NCI-H1048 (cell line): ENCODE measurements at places on chromosomes 7 and 10.

- no peak for DNase-seq
These were observed 45.5 kb downstream of the NOD1 start for GRCh38 chr7:30433082-30433481.

DNA sequence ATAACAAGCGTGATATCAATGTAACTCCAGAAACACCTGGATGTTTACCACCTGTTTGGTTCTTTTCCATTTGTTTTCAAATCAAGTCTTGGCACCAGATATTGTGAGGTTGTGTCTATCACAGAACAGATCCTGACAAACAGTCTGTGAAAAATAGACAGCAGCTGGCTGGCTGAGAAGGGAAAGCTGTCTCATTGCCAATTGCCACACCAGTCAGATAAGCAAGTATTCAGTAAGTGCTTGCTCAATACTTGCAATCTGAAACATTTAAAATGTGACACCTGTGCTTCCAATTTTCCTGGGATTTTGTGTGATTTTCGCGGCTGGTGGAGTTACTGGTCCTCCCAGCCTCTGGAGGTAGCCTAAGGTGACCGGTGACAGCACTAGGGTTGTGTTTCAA lies 147.9 kb upstream of the MYO3A start:
- no peak for DNase-seq

DNA sequence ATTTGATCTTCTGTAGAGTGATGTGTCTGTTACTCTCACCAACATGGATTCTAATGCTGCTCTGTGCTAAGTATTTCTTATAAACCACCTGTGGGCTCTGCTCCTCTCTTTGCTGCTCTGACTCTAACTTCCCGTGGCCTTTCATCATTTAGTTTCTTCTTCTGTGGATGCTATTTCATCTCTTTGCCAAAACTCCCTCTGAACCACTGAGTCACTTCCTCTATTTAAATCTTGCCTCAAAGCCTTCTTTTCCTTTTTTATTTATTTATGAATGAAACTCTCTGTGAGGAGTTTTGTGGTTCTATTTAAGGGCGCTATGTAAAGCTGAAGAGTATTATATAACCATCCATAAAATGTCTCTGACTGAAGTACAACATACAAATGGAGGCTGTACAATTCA lies 538.5 kb downstream of the SUGCT start:
- DNase-seq: no peak

DNA sequence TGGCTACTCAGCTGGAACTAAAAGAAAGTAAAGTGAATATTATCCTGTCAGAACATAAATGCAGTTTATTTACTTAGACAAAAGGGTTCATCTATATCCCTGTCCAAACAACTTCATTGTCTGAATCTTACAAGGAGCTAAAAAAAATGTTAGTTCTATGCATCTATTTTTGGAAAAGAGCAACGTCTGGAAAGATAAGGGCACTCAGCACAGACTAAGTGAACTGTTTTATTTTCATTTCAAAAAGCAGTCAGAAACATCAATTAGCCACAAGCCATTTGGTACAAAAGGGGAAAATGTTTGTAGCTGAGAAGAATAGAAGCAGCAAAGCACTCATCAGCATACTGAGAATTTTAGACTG lies 245.5 kb downstream of the FOXP2 start:
- DNase-seq: no peak

- DNase-seq: no peak
These were observed 1.5 kb downstream of the PKD1L1 start for GRCh38 chr7:47946581-47947354.

DNA sequence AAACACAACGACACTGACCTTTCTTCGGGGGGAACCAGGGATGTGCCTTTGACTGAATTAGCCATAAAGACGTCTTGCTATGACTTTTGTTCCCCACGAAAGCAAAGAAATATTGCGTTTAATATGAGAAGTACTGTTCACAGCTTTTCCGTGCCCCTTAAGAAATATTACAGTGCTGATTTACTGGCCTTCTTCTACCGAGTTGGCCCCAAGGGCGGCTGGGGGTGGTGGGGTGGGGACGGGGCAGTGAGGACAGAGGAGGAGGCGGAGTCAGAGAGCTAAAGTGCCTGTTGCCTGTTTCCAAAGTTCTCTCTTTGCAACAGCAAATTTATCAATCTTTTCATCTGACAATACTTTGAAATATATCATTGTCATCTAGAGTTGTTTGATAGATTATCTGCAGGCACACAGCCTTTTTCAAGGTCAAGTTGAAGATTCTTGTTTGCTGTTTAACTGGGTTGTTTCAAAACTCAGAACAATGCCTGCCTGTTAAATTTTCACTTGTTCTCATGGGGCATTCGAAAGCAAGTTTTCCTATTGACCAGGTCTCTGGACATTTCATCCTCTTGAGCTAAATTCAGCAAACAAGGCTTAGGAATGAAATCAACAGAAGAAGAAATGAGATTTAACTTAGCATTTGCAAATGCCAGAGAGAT lies 9.0 kb downstream of the PTF1A start:
- no peak for DNase-seq

- DNase-seq: no peak
These were observed 535.1 kb upstream of the CELF2 start for GRCh38 chr10:10482613-10483012.

DNA sequence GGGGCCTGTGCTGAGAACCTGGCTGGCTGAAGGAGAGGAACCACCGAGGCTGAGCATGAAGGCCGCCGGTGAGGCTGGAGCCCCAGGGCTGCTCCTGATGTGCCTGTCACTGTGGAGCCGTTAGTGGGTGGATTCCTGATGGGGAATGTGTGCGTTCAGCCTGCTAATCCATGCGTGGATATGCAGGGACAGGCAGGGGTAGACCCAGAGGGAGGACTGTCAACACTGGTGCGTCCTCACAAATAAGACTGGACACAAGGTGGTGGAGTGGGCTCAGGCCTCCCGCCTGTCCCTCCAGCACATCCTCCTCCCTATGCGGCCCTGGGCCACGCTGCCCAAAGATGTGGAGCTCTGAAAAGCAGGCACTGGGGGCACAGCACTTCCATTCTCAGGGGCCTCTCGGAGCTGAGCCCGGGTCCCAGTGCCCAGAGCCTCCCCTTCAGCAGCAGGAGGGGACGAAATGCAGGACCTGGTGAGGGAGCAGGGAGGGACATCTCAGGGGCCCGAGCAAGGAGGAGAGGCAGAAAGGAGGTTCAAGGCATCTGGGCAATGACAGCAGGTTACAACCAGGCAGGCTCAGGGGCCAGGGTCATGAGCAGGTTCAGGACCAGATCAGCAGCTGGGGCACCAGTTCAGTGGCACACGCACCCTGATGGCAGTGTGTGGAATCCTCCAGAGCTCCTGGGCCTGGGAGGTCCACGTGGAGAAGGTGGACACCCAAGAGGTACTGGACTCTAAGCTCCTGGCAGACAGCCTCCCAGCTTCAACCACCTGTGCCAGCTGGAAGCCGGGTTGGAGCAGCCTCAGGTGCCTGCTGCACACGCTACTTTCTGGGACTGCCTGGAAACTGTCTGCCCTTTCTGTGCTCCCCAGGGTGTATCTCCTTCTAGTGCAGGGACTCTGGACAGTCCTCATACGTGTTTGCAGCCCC lies 33.5 kb upstream of the ANTXRL start:
- DNase-seq: no peak

- DNase-seq: no peak
These were observed 1.6 kb downstream of the CAMK1D start for GRCh38 chr10:12350925-12351324.

DNA sequence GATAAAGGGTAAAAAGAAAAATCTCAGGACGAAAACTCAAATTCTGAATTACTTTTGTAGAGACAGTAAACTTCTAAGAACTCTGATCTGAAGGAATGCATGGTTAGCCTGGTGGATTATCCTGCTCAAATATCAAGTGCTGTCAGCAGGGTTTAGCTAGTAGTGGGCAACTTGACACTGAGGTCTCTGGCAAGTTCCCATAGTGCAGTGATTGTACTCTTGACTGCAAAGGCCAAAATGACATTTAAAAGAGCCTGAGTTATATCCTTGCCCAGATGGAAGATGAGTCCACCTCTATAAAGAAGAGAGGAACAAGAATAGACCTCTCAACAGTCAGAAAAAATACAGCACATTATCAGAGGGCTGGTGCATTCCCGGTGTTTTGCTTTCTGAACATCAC lies 304.5 kb upstream of the IMMP2L start:
- DNase-seq: no peak

DNA sequence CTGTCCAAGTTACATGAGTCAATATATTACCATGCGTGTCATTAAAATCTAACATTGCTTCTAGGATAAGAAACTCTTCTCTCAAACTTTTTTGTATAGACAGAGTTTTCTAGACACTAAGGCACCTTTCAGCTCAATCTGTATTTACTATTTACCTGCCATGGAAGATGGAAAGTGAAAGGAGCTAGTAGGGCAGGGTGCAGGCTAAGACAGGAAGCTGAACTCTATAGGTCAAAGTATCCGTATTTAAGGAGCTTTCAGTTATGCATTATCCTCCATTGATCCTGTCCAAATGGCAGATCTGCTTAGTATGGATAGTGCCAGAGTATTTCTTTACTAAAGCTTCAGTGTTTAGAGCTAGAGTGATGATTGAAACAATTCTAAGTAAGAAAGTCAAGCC lies 612.8 kb downstream of the IPMK start:
- no peak for DNase-seq
